ENCODE measurements at places on chromosomes 6 and 20. TPM values are rescaled to one million over a fixed set of nuclear protein-coding genes. Genes with fewer than 3 reads are reported as not detected.

DNA sequence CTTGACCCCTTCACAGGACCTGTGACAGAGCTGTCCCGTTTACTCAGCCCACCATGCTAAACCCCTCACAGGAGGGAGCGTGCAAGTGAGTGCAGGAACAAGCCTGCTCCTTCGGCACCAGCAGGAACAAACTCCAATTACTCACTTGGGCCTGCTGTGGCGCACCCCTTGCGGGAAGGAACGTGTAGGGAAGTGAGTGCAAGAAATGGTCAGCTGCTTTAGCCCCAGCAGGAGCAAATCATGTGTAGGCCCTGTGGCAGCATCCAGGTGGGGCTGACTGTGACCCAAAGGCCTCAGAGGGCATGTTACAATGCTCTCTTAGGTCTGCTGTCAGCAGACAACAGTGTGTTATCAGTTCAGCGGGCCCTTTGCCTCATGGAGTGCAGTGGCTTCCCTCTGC lies 574.4 kb downstream of the PRKN start:
- no peak for DNase-seq

OR12D3 gene
- not detected for polyA plus RNA-seq

C20orf202 gene
- 0.33 TPM for polyA plus RNA-seq

- DNase-seq, result no peak
Measured at GRCh38 chr20:56626367-56627121, 2.6 kb upstream of the TFAP2C start.

- DNase-seq, result no peak
Measured at GRCh38 chr6:98945311-98946115, 2.2 kb downstream of the FBXL4 start.

MLIP gene
- polyA plus RNA-seq, result 0.50 TPM

GRCh38 chr6:167122827-167123657 lies at the start of gene CCR6:
TSS of gene CCR6 (plus strand) at chr6:167123096. CDS start at chr6:167136135, 13,039 bp downstream.
- no peak for DNase-seq

DNA sequence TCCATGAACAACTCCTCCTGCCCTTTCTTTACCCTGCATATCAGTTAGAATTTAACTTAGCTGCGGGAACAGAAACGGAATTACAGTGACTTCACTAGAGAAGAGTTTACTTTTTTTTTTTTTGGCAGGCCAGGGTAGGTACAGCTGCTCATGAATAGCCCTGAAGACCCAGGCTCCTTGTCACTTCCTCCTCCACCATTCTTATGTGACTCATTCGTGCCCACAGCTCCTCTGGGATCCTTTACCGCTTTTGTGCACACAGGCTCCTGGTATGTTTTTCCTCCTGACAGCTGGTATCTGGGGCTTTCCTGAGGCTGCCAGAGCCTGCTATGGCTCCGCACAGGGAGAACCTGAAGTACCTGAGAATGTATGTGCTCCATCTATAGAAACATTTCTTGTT lies 3.9 kb upstream of the KCNS1 start:
- DNase-seq, result no peak

Data from renal pelvis (tissue), 12 donors.